ENCODE measurements at places on chromosomes 1 and 21.

DNA sequence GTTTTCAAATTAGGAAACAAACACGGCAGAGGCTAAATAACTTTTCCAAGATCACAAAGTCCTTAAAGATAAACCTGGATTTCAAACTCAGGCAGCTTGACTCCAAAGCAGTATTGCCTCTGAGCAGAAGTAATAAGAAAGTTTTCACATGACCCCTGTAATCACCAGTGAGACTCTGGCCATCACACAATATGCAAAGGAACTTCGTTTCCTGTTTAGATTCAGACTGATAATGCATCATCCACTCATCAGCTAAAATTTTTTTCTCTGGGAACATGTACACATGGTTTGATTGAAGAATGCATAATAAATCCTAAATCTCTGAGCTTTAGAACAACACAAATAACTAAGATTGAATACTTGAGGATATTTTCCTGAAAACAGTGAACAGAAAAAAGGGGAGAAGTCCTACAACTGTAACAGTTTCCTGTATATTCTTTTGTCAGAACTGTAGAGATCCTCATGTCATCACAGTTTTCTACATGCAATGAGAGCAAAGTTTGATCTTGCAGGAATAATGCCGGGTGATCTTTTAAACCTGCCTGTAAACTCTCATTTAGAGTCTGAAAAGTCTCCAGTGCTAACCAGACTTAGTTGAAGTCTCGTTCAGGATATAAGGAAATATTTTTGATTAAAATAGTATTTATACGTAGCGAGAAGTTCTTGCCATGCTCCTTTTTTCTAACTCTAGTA lies 225.3 kb downstream of the SPATA17 start:
- DNase-seq: no peak

- no peak for DNase-seq
These were observed 1.1 kb downstream of the PIK3CD start for GRCh38 chr1:9652379-9653209.

- DNase-seq: no peak
These were observed 8.9 kb downstream of the MTF1 start for GRCh38 chr1:37850352-37850955.

DNA sequence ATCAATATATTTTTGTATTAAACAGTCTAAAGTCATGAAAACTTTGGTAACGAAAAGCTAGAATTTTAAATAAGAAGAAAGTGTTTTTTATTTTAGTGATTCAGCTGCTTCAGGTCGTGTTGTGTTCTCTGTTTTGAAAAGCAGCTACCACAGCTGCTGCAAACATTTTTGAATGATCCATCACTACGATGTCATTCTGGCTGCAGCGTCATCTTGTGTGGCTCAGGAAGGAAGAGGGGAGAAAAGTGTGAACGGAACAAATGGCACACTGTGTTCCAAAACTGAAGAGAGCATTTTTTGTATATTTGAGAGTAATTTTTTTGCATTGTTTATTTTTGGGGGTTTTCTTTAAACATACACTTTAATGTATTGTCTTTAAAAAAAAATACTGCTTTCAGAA lies 323.0 kb upstream of the ADGRL2 start:
- no peak for DNase-seq

- DNase-seq: no peak
These were observed 6.5 kb downstream of the WNT3A start for GRCh38 chr1:228013131-228013934.

DNA sequence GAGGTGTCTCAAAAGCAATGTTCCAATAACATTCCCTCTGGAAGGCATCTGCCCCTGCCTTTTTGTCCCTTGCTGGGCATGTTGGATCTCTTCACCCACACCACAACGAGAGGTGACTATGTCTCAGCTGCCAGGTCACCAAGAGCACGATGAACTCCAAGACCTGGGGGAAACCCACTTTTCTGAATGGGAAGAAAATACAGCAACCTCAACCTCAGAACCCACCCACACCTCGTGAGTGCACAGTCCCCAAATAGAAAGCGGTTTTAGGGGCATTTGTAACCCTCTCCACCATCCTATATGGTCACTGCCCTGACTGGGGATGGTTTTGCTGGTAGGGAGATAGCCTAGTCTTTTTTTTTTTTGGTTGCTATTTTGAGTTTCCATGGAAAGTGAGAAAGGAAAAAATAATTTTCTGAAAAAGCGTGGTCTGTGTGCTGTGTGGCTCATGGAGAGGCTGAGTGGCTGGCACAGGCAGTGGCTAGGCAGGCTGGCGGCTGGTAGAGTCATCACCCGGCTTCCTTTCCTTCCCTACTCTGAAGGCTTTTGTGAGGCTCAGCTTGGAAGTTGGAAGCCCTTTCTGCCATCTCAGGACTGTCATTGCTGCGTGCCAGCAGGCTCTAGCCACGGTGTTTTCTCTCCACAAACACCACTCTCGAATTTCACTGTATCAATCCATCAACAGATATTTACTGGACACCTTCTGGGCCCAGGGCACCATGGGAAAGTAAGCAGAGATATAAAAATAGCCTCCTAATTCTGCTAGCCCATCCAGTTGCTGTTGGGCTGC lies 15.8 kb downstream of the TSPAN2 start:
- no peak for DNase-seq

- no peak for DNase-seq
These were observed 459 bp downstream of the SERBP1 start for GRCh38 chr1:67429528-67430357.

DNA sequence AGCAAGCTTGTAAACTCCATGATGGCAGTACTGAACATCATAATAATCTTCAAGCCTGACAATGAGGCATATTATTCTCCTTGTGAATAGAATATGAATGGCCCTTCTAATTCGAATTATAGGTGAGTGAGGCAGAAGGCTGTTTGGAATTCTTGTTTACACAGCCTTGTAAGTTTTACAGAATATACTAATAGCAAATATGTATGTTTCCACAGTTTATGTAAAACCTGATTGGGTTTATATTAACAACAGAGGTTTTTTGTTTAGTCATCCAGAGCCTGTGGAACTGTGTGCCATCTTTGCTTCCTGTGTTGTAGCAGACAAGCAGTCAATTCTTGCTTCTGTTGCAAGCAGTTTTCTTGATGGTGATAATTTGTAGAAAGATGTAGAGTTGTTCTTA lies 8.0 kb downstream of the OSBPL9 start:
- DNase-seq: no peak

- no peak for DNase-seq
These were observed 64.4 kb upstream of the GUCA2A start for GRCh38 chr1:42228938-42229337.

DNA sequence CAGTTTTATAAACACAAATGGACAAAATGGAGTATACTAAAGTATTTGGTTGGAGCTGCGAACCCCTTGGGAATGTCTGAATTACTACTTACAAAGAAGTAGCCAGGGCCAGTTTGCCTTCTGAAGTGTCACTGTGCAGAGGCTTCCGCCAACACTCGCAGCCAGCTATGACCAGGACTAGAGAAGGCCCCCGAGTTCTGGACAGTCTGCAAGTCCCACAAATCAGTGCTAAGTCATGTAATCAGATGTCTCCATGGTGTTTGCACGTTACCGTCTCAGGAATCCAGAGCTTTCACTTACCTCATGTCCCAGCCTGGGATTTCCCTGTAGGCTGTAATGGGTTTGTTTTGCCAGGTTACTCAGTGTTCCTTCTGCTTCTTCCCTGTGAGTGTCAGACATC lies 106.6 kb upstream of the SPAG17 start:
- no peak for DNase-seq

DNA sequence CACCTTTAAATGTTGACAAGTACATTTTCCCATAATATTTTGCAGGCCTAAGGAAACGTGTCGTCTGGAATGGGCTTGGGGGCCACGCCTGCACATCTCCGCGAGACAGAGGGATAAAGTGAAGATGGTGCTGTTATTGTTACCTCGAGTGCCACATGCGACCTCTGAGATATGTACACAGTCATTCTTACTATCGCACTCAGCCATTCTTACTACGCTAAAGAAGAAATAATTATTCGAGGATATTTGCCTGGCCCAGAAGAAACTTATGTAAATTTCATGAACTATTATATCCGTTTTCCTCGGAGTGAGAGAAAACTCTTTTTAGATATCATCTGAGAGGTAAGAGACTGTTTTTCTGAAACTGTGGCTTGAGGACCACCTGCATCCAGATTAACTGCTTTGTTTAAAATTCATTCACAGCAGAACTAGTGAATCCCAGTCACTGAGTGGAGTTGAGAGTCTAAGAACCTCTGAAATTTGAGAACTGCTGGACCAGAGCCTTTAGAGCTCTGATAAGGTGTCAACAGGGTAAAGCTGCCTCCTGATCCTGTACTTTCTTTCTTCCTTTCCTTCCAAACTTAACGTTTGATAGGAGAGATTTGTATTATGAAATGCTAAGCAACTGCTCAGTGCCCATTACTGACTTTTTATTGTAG lies 811 bp downstream of the EXO1 start:
- DNase-seq: no peak

- no peak for DNase-seq
These were observed 14.3 kb upstream of the BLACAT1 start for GRCh38 chr1:205470131-205470530.

All from NCI-H748 treated with DMSO at 0.1 percent for 48 hours (cell line).